H54 (cell line): ENCODE measurements at places on chromosomes 3 and 15.

GRCh38 chr15:83904107-83905040 is 250.5 kb downstream of the ADAMTSL3 start:
- no peak for DNase-seq

- no peak for DNase-seq
These were observed 53.1 kb downstream of the SPSB4 start for GRCh38 chr3:141104151-141104821.

DNA sequence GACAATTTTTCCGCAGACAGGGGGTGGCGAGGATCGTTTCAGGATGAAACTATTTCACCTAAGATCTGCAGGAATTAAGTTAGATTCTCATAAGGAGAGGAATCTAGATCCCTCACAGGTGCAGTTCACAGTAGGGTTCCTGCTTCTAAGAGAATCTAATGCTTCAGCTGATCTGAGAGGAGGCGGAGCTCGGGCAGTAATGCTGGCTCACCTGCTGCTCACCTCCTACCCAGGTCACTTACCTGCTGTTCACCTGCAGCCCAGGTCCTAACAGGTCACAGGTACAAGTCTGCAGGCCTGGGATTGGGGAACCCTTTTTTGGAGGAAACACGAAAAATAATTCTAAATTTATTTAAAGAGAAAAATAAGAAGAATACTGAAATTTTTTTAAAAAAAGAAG is 406.8 kb downstream of the MCTP2 start:
- no peak for DNase-seq

- DNase-seq: no peak
These were observed 80.2 kb downstream of the DNASE1L3 start for GRCh38 chr3:58130591-58130990.

- DNase-seq: no peak
These were observed 121.9 kb downstream of the RPLP1 start for GRCh38 chr15:69574506-69574905.

DNA sequence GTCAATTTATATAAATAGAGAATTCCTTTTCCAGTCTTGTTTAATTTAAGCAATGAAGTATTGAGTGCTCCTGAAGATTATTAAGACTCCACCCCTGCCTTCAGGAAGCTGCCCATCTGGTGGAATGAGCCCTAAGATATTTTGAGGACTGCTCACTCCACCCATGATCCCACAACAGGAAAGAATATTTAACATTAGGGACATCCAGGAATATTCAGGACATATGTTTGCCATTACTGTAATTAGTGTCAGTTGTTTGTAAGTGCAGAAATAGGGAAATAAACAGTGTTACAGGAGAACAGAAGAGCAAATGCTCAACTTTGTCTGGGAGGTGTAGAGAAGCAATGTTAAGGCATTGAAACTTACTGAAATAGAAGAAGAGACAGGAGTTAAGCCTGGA is 375.0 kb downstream of the ROBO2 start:
- DNase-seq: no peak

DNA sequence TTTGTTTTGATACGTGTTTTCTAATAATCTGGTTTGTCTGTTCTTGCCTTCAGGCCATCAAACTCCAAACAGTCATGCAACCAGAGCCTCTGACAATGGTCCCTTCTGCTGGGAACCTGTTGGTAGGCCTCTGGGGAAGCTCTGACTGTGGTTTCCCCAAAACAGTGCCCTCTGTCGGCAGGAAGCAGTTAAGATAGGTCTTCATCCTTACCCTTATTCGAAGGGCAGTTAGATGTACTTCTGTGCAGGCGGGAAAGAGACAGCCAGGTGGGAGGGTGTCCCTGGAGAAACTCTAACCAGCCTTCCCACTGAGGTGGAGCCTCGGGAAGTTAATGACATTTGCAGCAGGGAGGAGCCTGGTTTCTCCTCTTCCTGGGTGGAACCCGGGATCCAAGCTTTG is 81.6 kb upstream of the CHMP2B start:
- DNase-seq: no peak

- DNase-seq: no peak
These were observed 124.5 kb downstream of the PEAK1 start for GRCh38 chr15:77295446-77295845.

DNA sequence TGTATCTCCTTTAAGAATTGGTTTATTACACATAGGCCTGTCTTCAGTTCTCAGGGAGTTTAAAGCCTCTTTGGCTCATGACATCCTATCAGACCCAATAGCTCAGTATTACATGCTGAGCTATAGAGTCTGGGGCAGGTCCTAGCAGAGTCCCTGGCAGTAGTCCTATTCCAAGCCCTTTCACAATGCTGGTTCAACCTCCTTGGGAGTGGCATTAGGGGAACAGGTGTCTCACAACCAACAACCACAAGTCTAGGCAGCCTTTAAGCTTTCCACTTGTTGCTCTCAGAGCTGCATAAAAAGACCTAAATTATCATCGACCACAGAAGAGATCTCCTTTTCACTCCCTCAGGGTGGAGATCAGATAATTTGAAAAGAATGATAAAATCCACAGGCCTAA is 22.8 kb upstream of the C2CD4B start:
- DNase-seq: no peak

DNA sequence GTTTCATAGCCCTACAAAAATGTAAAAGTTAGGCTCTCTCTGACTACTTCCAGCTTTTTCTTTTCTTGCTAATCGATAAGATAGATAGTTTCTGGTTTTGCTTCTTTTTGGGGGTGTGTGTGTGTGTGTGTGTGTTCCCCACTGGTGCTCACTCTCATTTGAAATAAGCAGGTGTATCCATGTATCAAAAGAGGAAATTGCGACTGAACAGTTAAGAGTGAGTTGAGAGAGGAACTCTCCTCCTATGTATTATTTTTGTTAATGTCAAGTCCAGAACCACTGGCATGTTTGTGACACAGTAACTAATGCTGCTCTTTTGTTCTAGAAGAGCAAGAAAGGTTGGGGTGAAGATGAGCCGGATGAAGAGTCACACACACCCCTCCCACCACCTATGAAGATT is 96.7 kb upstream of the UMPS start:
- no peak for DNase-seq

DNA sequence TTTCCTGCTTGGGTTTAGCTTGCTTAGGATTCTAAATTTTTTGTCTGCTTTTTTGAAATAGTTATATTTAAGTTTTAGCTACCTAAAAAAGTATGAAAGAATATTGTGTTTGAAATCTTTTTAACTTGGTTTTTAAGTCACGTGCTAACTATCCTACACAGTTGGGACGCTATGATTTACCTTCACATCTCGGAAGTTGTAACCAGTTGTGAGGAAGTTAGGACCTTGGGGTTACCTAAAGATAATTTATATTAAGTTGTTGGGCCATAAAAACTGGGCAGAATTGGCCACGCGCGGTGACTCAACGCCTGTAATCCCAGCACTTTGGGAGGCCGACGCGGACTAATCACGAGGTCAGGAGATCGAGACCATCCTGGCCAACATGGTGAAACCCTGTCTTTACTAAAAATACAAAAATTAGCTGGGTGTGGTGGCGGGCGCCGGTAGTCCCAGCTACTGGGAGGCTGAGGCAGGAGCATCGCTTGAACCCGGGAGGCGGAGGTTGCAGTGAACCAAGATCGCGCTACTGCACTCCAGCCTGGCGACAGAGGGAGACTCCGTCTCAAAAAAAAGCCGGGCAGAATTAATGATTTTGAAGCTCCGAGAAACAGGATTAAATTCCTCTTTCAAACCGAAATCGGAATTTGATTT is 1.0 kb downstream of the ZFAND6 start:
- peak; percentile 6 for DNase-seq

GRCh38 chr15:70125605-70126004 is 27.9 kb upstream of the TLE3 start:
- DNase-seq: no peak

DNA sequence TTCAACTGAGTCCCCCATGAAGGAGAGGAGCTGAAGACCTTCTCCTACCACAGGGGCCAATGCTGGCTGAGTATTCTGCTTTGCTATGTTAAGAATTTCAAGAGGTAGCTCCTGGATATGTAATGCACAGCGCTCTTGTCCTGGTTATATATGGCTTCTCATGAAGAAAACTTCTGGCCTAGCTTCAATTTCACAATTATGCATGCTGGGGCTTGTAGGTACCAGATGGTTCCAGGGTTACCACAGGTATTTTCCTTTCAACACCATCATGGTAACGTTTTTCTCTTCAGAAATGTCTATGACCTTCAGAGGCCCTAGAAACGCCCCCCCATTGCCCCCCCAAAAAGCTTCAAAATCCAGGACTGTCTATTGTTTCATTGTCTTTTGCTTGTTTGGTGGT is 311.7 kb upstream of the ICE2 start:
- no peak for DNase-seq

GRCh38 chr3:30502742-30503073 is 103.7 kb upstream of the TGFBR2 start:
- no peak for DNase-seq

DNA sequence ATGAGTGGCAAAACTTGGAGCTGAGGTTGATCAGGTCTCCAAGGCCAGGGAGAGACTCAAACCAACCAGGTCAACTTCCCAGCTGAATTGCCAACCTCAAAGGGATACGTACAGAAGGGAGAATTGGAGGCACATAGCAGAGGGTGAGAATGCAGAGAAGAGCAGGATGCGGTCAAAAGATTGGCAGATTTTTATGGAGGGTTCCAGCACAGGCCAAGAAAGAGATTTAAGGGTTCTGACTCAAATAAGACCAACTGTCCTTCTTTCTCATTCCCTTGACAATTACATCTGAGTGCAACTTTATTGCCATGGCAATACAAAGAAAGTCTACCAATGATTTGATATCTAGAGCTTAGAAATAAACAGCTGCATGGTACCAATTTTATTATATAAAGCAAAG is 33.2 kb downstream of the SCG5 start:
- no peak for DNase-seq

GRCh38 chr3:142889212-142890014 is 530 bp upstream of the PCOLCE2 start:
- no peak for DNase-seq

- no peak for DNase-seq
These were observed 40.4 kb downstream of the NME9 start for GRCh38 chr3:138289260-138289659.
